Stimulated activated naive B cell treated with anti-CD40 and anti-IgM and Interleukin-4, amounts not matched to agents 10 μg/mL and 1 μg/mL and 100 μg/mL, for 72 hours (primary cell): ENCODE measurements at places on chromosomes 13 and 19.

GRCh38 chr13:97715763-97716162 is 237.7 kb upstream of the IPO5 start:
- no peaks in the 10 kb centered on the region for H3K4me1 ChIP-seq
- DNase-seq, result no peak
- no peak overlapping the region for H3K4me3 ChIP-seq
- no peak overlapping the region for H3K27ac ChIP-seq

GRCh38 chr13:78659732-78660494 is 958 bp upstream of the OBI1 start:
- peaks cover 17% of the 10 kb centered on the region for H3K4me1 ChIP-seq
- peak overlapping the region; percentile 97 for H3K27ac ChIP-seq
- peak overlapping the region; percentile 97 for H3K4me3 ChIP-seq
- DNase-seq, result no peak

GRCh38 chr19:54107876-54108490 is 5.3 kb downstream of the NDUFA3 start:
- H3K27ac ChIP-seq, result no peak overlapping the region
- no peak overlapping the region for H3K4me3 ChIP-seq
- H3K36me3 ChIP-seq, result peaks cover 49% of the 10 kb centered on the region
- H3K27me3 ChIP-seq, result no peaks in the 10 kb centered on the region
- DNase-seq, result no peak
- peaks cover 39% of the 10 kb centered on the region for H3K4me1 ChIP-seq

DNA sequence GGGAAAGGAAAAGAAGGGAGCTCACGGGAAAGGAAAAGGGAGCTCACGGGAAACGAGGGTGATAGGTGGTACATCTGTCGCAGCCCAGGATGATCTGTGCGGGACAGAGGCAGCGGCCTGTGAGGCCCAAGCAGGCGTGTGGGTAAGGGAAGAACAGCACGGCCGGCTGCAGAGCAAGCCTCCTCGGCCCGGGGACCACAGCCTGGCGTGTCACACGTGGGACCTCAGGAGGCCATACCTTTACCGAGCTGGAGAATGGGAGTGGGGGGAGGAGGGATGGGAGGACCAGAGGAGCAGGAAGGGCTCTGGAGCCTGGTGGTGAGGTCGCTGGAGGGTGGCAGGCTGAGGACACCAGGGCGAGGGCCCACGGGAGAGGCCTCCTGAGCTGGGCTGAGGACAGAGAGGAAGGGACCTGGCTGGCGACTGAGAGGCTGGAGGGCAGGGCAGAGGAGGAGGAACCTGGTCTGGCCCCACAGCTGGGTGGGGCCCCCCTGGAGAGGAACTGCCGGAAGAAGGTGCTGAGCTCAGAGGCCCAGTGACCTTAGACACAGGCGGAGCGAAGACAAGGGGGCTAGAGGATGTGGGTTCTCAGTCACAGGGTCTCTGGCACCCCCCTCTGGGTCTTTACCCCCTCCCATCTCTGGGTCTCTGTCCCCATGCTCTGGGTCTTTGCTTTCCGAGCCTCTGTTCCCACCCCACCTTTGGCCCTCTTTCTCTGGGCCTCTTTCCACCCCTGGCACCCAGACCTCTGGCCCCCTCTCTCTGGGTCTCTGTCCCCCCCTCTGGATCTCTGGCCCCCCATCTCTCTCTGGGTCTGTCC is 2.9 kb upstream of the FTL start:
- H3K4me1 ChIP-seq, result peaks cover 77% of the 10 kb centered on the region
- peak overlapping the region; percentile 99 for H3K4me3 ChIP-seq
- H3K27me3 ChIP-seq, result no peaks in the 10 kb centered on the region
- H3K27ac ChIP-seq, result peak overlapping the region; percentile 99
- peak; percentile 62 for DNase-seq

DNA sequence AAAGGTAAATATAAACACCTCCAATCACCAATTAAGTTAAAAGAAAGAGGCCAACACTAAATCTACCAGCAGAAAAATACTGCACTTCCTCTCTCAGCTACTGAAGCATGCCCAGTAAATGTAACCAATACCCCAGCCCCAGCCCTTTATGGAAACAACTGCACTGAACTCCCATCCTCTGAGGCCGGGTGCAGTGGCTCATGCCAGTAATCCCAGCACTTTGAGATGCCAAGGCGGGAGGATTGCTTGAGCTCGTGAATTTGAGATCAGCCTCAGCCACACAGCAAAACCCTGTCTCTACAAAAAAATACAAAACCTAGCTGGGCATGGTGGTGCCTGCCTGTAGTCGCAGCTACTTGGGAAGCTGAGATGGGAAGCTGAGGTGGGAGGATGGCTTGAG is 221.6 kb upstream of the SOX21 start:
- H3K27me3 ChIP-seq, result no peaks in the 10 kb centered on the region
- no peak overlapping the region for H3K27ac ChIP-seq
- no peaks in the 10 kb centered on the region for H3K36me3 ChIP-seq
- no peak overlapping the region for H3K4me3 ChIP-seq
- no peaks in the 10 kb centered on the region for H3K4me1 ChIP-seq

DNA sequence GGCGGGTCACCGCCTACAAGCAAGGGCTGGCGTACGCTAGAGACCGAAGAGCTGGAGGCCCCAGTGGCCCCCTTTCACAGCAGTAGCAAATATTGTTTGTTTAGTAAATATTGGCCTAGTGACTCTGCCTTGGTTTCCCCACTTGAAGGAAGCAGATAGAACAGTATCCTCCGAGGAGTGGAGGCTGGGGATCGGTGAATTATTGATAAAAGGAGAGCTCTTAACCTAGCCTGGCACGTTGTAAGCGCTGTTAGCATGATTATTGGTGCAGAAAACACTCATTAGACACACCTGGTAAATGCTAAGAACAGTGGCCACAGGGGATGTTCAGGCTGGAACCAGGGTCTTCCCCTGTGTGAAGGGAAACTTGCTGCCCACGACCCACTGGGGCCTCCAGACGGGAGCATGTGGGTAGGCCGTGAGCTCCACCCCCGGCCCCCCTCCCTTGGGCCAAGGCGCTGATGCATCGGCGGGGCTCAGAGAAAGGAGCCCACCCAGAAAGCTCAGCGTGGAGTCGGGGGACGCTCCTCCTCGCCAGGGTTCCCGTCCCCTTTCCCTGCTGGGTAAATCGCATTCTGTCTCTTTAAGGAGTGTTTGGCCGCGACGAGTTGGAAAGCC is 2.3 kb downstream of the IER2 start:
- no peak for DNase-seq
- H3K36me3 ChIP-seq, result peaks cover 40% of the 10 kb centered on the region
- H3K4me3 ChIP-seq, result peak overlapping the region; percentile 99
- H3K4me1 ChIP-seq, result peaks cover 67% of the 10 kb centered on the region
- H3K27me3 ChIP-seq, result no peaks in the 10 kb centered on the region
- peak overlapping the region; percentile 98 for H3K27ac ChIP-seq

GRCh38 chr13:42258747-42259146 is 13.2 kb upstream of the AKAP11 start:
- H3K27me3 ChIP-seq, result no peaks in the 10 kb centered on the region
- no peaks in the 10 kb centered on the region for H3K4me1 ChIP-seq
- no peak for DNase-seq
- H3K4me3 ChIP-seq, result no peak overlapping the region
- H3K36me3 ChIP-seq, result no peaks in the 10 kb centered on the region

DNA sequence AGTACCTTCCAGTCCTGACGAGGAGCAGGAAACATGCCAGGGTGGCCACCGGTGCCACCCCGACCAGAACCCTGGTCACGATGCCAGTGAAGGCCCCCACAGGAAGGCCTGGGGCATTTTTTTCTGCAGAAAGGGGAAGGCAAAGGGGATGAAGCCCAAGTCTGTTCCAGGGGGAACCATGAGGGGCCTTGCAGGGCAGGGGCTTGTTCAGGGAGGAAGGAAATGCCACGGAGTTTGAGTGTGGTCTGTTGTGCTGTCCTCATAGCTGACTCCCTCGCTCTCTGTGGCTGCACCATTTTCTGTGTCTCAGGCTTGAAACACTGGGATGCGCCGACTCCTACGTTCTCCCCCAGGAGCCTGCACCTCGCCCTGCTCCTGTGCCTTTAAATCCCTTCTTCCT is 27.5 kb upstream of the CEACAM1 start:
- H3K4me1 ChIP-seq, result peaks cover 41% of the 10 kb centered on the region
- H3K27me3 ChIP-seq, result peaks cover 57% of the 10 kb centered on the region
- no peak overlapping the region for H3K4me3 ChIP-seq
- no peaks in the 10 kb centered on the region for H3K36me3 ChIP-seq

DNA sequence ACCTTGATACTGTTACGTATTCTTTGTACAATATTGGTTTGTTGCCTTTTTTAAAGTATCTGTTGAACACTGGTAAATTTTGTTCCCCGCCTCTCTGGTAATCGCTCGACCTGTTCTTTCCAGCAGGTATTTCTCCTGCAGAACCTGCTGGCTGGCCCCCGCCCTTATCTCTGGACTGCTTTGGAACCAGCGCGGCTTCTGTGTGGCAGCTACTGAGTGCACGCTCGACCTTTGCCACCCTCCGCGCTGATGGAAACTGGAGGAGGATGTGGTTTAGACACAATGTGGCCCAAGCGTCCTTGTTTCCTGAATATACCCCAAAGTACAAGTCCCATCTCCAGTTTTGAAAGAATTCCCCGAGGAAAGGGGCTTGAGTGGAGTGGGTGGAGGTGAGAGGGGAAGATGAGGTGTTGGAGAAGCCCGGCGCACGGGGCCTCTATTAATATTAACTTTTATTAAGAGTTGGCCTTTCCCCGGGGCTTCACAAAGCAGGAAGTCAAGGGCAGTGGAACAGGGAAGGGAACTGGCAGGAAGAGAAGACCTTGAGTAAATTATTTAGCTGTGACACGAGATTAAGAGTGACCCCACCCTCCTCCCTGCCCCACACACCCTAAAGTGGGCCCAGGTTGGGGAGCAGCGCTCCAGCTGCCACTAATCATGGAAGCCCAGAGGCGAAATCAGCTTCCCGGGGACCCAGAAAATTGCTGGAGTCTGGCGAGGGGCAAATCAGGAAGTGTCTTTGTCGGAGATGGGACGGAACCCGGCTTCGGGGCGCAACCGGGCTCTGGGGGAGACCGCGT is 16.0 kb downstream of the CDX2 start:
- H3K4me1 ChIP-seq, result peaks cover 9% of the 10 kb centered on the region
- H3K27me3 ChIP-seq, result peaks cover 42% of the 10 kb centered on the region
- H3K4me3 ChIP-seq, result peak overlapping the region; percentile 78

- peaks cover 3% of the 10 kb centered on the region for H3K27me3 ChIP-seq
- no peak overlapping the region for H3K27ac ChIP-seq
- H3K4me3 ChIP-seq, result no peak overlapping the region
- peaks cover 28% of the 10 kb centered on the region for H3K4me1 ChIP-seq
Measured at GRCh38 chr19:29662278-29662603, 3.0 kb upstream of the PLEKHF1 start.

DNA sequence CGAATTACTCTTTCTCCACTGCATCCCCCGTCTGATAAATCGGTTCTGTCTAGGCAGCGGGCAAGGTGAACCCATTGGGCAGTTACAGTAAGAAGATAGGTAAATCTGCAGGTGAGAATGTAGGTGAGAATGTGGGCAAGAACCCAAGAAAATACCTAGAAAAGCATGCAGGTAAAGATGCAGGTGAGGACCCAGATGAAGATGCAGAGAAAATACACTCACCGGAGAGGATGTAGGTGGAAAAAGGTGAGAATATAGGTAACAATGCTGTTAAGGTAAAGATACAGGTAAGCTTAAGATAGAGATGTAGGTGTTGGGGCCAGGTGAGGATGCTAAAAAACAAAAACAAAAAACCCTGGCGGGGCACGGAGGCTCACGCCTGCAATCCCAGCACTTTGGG is 6.3 kb upstream of the TNFSF14 start:
- H3K36me3 ChIP-seq, result peaks cover 4% of the 10 kb centered on the region
- no peak overlapping the region for H3K4me3 ChIP-seq
- H3K27ac ChIP-seq, result peak overlapping the region; percentile 0
- peaks cover 26% of the 10 kb centered on the region for H3K27me3 ChIP-seq
- peaks cover 29% of the 10 kb centered on the region for H3K4me1 ChIP-seq
- DNase-seq, result no peak

GRCh38 chr13:50219743-50220142 is 204.5 kb downstream of the KCNRG start:
- no peak overlapping the region for H3K4me3 ChIP-seq
- peaks cover 9% of the 10 kb centered on the region for H3K4me1 ChIP-seq
- no peaks in the 10 kb centered on the region for H3K27me3 ChIP-seq
- peaks cover 5% of the 10 kb centered on the region for H3K36me3 ChIP-seq
